ENCODE measurements at places on chromosomes 11 and 22.

GRCh38 chr11:96464700-96465307, 75.0 kb downstream of the JRKL start:
- DNase-seq, result no peak

DNA sequence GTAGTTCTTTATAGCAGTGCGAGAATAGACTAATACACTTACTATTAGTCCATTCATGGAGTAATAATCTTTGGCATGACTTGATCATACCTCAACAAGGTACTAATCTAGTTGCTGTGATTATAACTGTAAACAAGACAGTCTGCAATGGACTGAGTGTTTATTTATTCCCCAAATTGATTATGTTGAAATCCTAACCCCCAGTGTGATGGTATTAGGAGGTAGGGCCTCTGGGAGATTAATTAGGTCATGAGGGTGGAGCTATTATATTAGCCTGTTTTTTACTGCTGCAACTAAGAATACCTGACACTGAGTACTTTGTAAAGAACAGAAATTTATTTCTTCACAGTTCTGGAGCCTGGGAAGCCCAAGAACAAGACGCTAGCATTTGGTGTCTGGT, 30.9 kb upstream of the CSNK2A3 start:
- no peak for DNase-seq

GRCh38 chr22:20523086-20523983, 15.9 kb downstream of the MED15 start:
- no peak for DNase-seq

DNA sequence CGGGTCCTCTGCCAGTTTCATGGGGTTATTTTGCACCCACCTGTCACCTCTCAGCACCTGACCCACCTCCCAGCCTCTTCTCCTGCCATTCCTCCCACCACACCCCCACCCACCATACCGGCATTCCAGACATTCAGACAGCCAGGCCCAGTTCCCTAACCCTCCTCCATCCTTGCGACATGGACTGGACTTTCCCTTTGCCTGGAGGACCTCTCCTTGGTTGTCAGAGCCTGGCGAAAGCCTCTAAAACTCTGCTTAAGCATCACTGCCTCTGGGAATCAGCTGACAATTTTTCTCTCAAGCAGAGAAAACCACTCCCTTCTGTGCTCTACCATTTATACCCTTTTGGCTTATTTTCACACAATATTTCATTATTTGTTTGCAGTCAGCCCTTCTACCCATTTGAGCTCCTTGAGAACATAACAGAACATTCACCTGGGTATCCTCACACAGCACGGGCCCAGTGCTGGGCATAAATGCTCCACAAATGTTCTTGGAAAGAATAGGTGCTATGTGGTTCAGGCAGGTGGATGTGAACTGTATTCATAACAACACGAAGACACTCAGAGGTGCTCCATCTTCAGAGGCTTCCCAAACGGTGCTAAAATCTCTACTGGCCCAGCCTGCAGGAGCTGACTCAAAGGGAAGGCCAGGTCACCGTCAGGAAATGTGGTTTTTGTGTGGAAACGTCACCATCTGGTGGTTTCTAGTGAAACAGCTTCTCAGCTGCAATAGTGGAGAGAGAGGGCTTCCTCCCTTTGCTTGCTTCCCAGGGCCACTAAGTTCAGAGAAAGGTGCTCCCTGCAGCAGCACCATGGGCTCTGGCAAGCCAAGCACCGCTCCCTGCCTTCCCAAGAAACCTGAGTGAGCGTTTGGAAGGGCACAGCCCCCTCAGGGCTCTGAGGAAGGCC, 10.4 kb downstream of the SPATA19 start:
- peak; percentile 45 for DNase-seq

DNA sequence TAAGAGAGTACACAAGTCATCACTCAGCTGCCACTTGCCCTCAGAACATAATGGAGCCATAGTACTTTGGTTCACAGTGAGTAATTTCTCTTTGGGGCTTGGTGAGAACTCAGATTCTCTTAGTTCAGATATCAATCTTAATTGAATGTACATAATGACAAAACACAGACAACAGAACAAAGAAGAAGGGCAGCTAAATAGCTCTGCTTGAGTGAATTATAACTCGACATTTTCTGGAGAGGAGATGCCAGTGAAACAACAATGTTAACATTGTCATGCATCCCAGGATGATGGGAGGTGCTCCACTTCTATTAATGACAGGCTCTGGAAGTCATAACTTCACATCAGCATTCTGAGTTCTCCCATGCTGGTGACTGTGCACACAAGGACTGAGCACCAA, 508.1 kb downstream of the TMEM135 start:
- DNase-seq, result no peak

DNA sequence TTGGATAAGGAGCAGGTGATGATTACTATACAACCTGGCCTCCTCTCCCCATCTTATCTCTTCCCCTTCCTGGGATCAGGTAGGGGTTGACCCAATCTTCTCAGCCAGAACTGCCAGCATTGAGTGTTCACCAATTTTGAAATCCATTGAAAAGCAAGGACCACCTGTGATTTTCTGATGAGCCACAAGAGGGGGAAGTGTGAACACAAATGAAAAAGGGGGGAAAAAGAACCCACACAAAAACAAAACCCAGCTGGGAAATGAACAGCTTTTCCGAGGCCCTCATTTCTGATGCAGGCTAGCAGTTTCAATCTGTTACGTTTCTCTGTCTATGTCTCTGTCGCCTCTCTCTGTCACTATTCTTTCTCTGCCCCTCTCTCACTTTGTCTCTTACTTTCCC, 161.9 kb downstream of the INSC start:
- DNase-seq, result no peak

DNA sequence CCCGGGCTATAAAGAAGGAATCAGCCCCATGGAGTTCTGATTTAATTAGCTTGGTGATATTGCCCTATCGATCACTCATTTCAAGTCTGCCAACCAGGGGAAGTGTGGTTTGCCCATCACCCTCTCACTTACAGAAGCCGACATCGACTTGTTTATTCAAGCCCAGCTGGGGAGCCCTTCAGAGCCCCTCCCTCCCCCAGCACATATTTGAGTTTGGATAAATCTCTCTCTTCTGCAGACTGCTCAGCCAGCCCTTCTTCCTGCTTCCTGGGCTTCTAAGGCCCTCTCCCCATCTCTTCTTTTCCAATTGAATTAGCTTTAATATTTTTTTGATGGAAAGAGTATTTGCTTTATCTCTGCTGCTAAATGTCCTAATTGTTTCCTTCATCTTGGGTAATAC, 299.0 kb downstream of the MIAT start:
- DNase-seq, result no peak

- no peak for DNase-seq
These were observed 13.1 kb upstream of the LYVE1 start for GRCh38 chr11:10581481-10582019.

DNA sequence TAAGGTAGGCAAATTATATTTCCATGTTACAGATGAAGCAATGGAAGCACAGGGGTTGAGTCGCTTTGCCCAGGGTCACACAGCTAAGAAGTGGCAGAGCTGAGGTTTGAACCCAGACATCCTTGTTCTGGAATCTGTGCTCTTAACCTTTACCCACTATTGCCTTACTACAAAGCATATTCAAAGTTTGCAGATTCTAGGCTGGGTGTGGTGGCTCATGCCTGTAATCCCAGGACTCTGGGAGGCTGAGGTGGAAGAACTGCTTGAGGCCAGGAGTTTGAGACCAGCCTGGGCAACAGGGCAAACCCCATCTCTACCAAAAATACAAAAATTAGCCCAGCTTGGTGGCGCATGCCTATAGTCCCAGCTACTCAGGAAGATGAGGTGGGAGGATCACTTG, 27.8 kb upstream of the TFIP11 start:
- DNase-seq, result no peak

GRCh38 chr11:24078018-24078417, 418.8 kb upstream of the LUZP2 start:
- DNase-seq, result no peak

DNA sequence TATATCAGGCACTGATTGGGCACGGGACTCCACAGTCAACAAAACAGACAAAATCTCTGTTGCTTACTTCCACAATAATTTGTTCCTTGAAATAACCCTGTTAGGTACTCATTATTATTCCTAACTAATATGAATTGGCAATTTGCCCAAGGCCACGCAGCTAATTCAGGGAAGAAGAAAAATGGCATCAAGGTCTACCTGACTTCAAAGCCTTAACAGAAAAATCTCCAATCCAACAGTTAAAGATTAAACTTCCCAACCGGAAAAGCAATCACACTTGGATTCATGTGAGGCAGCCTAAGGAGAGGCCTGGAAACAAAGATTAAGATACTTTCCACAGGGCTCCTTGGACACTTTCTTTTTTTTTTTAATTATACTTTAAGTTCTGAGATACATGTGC, 68.9 kb downstream of the PRCP start:
- no peak for DNase-seq

- DNase-seq, result no peak
These were observed 72.1 kb upstream of the YWHAH start for GRCh38 chr22:31872209-31872608.

DNA sequence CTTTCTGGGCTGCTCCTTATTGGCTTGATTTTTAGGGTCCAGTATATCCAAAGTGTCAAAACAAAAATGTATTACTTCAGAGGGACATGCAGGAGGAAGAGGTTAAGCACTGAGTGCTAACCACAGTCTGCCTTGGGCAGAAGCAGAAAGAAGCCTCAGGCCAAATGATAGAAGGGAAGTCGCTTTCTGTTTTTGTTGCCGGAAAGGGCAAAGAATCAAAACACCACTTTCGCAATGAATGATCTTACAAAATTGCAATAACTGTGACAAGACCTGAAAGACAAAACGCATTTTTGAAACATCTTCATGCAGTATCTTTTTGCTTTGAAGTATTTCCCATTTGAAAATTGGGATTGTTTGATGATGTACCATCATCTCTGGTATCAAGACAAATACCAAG, 70.1 kb upstream of the PICALM start:
- no peak for DNase-seq

DNA sequence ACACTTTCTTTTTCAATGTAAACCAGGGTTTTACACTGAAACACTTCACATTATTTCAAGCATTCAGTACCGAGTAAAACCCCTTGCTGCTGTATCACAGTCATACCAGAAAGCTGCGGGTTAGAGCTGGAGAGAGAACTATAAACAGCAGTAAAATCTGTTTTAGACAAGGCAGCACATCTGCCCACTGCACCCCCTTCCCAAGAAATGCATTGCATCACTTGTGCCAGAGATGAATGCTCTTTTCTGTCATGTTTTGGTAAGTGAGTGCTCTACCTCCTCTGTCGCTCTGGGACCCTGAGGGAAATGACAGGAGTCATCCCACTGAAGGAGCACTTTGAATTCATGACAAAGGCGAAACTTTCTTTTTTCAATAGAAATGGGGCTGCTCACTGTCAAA, 107.2 kb downstream of the MAML2 start:
- peak; percentile 60 for DNase-seq

DNA sequence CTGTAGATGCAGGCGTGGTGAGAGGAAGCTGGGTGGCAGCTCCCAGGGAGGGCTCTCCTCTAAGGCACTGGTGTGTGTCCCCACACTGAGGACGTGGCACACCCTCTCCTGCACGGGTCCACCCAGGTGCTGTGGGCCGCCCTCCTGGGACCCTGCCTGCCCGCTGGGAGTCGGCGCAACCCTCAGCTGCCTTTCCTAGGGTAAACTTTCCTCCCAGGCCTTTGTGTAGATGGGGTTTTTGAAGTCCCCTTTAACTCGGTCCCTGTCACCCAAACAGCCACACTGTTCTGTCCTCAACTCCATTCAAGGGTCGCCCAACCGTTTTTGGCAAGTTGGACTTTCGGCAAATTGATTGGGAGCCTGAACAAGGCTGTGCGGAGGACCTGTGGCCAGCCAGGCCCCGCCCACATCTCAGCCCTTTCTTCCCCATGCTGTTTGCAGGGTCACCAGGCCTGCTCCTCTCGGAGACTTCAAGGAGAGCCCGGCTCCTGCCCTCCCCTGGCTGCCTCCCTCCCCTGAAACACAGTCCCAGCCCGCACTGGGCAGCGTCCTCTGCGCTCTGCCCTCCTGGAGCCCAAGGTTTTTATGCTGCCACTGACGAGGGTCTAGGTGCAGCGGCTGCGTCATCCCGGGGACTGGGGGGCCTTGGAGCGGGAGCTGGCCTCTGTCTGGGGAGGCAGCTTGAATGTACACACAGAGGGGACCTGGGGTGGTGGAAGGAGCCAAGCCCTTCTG, 1126.2 kb downstream of the BRD1 start:
- no peak for DNase-seq

- DNase-seq, result no peak
These were observed at the start of gene DLG2 for GRCh38 chr11:85627332-85627997. DLG2 (minus strand) TSS chr11:85627344.

DNA sequence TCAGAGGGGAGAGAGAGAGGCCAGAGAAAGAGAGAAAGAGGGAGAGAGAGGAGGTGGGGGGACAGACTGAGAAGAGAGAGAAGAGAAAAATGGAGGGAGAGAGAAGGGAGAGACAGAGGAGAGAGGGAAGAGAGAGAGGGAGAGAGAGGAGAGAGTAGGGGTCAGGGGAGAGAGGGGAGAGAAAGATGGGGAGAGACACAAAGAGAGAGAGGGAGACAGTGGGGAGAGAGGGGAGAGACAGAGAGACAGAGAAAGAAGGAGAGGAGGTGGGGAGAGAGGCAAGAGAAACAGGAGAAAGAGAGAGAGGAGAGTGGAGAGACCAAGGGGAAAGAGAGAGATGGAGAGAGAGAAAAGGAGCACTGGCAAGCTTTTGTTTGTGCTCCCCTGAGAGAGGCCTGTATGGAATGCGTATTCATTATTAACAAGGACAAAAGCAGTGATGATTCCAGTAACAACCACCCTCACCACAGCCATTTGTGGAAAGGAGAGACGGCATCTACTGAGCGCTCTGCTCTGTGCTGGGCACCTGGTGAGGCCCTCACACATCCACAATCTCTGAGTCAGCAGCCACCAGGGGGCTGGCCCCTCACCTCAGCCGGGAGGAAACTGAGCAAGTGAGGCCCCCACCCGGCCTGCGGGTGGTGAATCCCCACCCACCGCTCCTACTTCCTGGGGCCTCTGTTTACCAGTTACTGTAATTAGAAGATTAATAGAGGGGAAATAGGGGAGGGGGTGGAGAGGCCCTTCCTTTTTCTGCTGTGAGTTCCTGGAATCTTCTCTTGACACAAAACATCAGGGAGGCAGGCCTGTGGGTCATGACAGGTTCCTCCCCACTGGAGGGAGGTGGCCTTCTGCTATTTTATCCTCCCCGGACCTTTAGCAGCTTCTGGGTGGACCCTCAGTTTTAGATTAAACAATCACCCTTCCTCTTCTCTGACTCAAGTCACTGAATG, 14.6 kb upstream of the MIAT start:
- peak; percentile 79 for DNase-seq

GRCh38 chr11:13902523-13902922, 60.0 kb upstream of the SPON1 start:
- DNase-seq, result no peak

GRCh38 chr11:38788561-38788960, 2190.5 kb upstream of the RAG2 start:
- DNase-seq, result no peak

- peak; percentile 45 for DNase-seq
These were observed 13.5 kb upstream of the SORL1-AS1 start for GRCh38 chr11:121466063-121466794.

GRCh38 chr11:12702999-12703453, 28.8 kb downstream of the TEAD1 start:
- DNase-seq, result no peak

- DNase-seq, result peak; percentile 17
These were observed 148.2 kb upstream of the SNX19 start for GRCh38 chr11:131064373-131064991.
